Naive B cell (primary cell): ENCODE measurements at places on chromosomes 12 and 14. TPM values are rescaled to one million over a fixed set of nuclear protein-coding genes. Genes with fewer than 3 reads are reported as not detected.

Gene SOAT2
- not detected for polyA plus RNA-seq

DNA sequence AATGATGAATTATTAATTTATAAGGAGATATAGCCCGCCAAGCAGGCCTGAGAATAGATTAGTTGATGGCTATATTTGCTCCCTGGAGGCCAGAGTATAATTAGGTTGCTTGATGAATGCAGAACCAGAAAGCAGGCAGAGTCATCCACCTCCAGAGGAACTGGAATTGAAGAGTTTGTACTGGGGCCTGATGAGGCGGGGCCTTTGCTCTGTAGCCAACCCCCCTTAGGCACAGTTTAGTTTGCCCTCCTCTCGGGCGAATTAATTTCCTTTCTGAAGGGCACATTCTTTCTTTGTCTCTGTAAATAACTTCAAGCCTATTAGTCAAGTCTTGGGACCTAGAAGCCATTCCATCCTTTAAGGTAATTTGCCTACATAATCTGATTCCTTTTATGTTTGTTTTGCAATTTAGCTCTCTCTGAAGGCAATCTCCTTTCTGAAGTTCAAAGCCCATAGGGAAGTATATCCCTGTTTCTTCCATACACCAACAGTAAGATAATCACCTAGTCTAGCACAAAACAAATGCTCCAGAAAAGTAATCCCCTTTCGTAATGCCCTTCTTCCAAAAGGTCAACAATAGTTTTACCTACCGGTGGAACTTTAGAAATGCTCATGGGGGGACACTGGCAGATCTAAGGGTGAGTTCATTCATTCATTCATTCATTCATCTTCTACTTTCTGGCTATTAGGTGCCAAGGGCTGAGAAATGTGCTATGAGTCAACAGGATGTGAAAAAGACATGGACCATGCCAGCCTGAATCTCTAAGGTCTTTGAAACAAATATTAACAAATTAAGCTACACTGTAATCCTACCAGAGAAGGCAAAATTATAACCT lies 84.8 kb upstream of the NUDT4 start:
- H3K36me3 ChIP-seq, result no peaks in the 10 kb centered on the region
- peaks cover 12% of the 10 kb centered on the region for H3K27me3 ChIP-seq
- no peak overlapping the region for H3K4me3 ChIP-seq
- DNase-seq, result no peak
- peaks cover 12% of the 10 kb centered on the region for H3K4me1 ChIP-seq
- no peak overlapping the region for H3K27ac ChIP-seq

- H3K36me3 ChIP-seq, result no peaks in the 10 kb centered on the region
- H3K27ac ChIP-seq, result no peak overlapping the region
- no peak for DNase-seq
Observed at GRCh38 chr12:119288576-119288975, 46.0 kb upstream of the CCDC60 start.

- H3K4me3 ChIP-seq, result no peak overlapping the region
- H3K36me3 ChIP-seq, result no peaks in the 10 kb centered on the region
- H3K27ac ChIP-seq, result no peak overlapping the region
- no peak for DNase-seq
Observed at GRCh38 chr14:85991156-85991555, 461.2 kb downstream of the FLRT2 start.

Gene TMEM263
- polyA plus RNA-seq, result 39.0 TPM

- peak overlapping the region; percentile 65 for H3K4me3 ChIP-seq
- no peaks in the 10 kb centered on the region for H3K36me3 ChIP-seq
- peaks cover 17% of the 10 kb centered on the region for H3K4me1 ChIP-seq
Observed at GRCh38 chr12:124774462-124775167, 89.0 kb downstream of the SCARB1 start.

GRCh38 chr14:41868396-41868795 lies 261.7 kb downstream of the LRFN5 start:
- no peak overlapping the region for H3K4me3 ChIP-seq
- H3K4me1 ChIP-seq, result no peaks in the 10 kb centered on the region
- H3K27ac ChIP-seq, result no peak overlapping the region
- H3K36me3 ChIP-seq, result no peaks in the 10 kb centered on the region
- no peak for DNase-seq

DNA sequence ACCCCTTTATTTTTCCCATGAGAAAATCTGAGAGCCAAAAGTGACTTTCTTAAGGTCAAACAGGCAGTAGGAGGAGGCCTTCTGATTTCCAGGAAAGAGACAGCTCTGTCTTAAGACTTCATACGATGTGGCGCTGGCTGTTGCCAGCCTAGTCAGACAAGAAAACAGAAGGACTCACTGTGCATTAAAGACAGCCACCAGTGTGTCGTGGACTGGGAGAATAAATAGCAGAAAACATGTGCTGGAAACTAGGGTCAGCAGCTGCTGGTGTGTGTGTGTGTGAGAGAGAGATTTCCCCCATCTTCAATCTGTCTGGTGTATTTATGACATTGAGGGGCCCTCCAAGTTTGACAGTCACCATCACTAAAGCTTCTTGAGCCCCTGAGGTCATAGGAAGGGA lies 708.6 kb upstream of the TMEM132C start:
- no peak for DNase-seq
- H3K27ac ChIP-seq, result no peak overlapping the region
- no peak overlapping the region for H3K4me3 ChIP-seq
- no peaks in the 10 kb centered on the region for H3K36me3 ChIP-seq

DNA sequence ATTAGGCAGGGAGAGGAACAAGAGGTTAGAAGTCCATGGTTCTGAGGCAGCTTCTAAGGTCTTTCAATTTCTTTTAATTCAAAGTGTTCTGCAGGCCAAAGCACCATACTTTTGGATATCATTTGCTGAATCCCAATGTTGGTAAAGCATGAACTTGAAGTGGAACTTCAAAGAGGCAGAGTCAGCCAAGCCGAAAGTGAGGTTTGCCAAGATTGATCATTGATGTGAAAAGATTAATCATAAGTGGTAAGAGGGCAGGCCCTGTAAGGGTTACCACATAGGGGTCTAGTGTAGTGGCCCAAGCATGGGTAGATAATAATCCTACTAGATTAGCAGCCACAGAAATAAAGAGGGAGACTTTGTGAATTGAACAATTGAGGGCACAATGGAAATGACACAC lies 191.7 kb upstream of the DIO2 start:
- H3K27ac ChIP-seq, result no peak overlapping the region
- no peaks in the 10 kb centered on the region for H3K4me1 ChIP-seq
- no peaks in the 10 kb centered on the region for H3K27me3 ChIP-seq
- H3K36me3 ChIP-seq, result no peaks in the 10 kb centered on the region
- H3K4me3 ChIP-seq, result no peak overlapping the region

DNA sequence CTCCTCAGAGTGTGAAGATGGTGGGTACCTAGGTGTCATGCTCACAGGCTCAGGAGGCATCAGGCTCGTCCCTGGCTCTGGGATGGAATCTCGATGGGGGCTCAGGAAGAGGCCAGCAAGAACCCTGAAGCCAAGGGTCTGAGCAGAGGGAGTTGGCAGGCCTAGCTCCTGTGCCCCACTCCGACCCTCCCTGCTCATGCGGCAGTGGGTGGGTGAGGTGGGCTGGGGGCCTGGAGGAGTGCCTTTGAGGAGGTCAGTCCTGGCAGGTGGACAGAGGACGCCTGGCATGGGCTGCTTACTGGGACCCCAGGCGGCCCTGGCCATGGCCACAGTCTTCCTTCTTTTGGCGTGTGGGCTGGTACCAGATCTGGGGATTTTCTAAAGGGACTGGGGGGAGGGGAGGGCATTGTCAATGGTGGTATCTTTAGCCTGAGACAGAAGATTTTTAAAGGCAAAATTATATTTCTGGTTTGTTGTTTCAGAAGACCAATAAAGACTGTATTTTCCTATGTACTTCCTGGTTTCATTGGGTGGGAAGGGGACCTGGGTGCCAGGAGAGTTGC lies 16.0 kb downstream of the LRTM2 start:
- H3K27me3 ChIP-seq, result peaks cover 25% of the 10 kb centered on the region
- H3K4me1 ChIP-seq, result no peaks in the 10 kb centered on the region
- H3K4me3 ChIP-seq, result no peak overlapping the region
- H3K36me3 ChIP-seq, result no peaks in the 10 kb centered on the region
- DNase-seq, result no peak
- no peak overlapping the region for H3K27ac ChIP-seq

- DNase-seq, result no peak
- H3K27me3 ChIP-seq, result no peaks in the 10 kb centered on the region
- peak overlapping the region; percentile 91 for H3K4me3 ChIP-seq
- peaks cover 2% of the 10 kb centered on the region for H3K36me3 ChIP-seq
Observed at GRCh38 chr14:24673534-24674203, 39.7 kb upstream of the GZMB start.

- H3K4me1 ChIP-seq, result no peaks in the 10 kb centered on the region
- H3K36me3 ChIP-seq, result no peaks in the 10 kb centered on the region
- no peak for DNase-seq
- H3K4me3 ChIP-seq, result no peak overlapping the region
- H3K27me3 ChIP-seq, result no peaks in the 10 kb centered on the region
Observed at GRCh38 chr12:94481734-94482133, 22.1 kb upstream of the CEP83 start.

DNA sequence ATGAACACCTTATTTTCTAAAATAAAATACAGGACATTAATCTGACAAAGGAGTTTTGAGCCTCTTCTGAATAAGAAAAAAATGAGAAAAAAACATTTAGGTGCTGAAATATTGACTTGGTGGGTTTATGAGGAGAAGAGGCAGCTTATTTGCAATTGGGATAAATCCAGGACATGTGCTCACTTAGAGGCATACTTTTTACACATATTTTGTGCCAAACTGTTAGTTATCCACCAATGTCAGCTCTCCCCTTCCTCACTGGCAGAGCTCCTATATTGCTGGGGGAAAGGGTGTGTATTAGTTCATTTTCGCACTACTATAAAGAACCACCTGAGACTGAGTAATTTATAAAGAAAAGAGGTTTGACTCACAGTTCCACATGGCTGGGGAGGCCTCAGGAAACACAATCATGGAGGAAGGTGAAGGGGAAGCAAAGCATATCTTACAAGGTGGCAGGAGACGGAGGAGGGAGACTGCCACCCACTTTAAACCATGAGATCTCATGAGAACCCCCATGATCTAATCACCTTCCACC lies 135.4 kb upstream of the EGLN3 start:
- no peaks in the 10 kb centered on the region for H3K36me3 ChIP-seq
- DNase-seq, result no peak
- H3K4me3 ChIP-seq, result no peak overlapping the region
- no peak overlapping the region for H3K27ac ChIP-seq
- H3K27me3 ChIP-seq, result peaks cover 11% of the 10 kb centered on the region
